ENCODE measurements at places on chromosomes 2 and 18.

GRCh38 chr2:66872986-66873754 is 438.2 kb downstream of the MEIS1 start:
- DNase-seq, result no peak

- no peak for DNase-seq
Observed at GRCh38 chr2:236687296-236687965, 117.8 kb downstream of the ACKR3 start.

DNA sequence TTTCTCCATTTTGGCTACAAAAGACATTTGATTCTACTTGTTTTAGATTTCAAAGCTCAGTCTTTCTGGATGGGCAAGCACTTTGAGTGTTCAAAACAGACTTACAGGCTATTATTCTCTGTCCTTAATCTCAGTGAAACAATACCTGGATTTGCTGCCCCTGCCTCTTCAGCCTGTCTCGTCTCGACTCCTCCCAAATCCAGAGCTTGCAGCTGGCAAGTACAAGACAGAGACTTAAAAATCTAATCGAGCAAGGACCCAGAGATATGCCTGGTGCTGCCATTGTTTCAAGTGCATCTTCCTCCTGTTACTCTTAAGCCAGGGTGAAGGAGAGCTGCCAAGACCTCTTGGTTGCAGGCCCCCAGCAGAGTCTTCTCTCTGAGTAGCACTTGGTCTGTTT is 59.2 kb downstream of the LRRC30 start:
- DNase-seq, result no peak

DNA sequence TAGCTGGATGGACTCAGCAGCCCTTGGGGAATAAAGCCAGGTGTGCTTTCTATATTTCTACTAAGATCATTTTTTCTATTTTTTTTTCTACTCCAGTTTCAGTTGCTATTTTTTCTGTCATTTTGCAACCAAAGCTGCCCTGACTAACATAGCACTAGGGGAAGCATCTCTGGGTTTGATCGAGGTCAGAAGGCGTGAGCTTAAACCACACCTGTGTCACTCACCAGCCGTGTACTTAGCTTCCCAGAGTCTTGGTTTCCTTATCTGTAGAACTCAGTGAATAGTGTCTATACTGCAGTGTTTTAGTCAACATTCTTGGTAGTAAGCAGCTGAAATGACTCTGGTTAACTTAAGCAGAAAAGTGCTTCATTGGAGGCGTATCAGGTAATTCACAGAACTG is 489.6 kb upstream of the SPRED2 start:
- DNase-seq, result no peak

DNA sequence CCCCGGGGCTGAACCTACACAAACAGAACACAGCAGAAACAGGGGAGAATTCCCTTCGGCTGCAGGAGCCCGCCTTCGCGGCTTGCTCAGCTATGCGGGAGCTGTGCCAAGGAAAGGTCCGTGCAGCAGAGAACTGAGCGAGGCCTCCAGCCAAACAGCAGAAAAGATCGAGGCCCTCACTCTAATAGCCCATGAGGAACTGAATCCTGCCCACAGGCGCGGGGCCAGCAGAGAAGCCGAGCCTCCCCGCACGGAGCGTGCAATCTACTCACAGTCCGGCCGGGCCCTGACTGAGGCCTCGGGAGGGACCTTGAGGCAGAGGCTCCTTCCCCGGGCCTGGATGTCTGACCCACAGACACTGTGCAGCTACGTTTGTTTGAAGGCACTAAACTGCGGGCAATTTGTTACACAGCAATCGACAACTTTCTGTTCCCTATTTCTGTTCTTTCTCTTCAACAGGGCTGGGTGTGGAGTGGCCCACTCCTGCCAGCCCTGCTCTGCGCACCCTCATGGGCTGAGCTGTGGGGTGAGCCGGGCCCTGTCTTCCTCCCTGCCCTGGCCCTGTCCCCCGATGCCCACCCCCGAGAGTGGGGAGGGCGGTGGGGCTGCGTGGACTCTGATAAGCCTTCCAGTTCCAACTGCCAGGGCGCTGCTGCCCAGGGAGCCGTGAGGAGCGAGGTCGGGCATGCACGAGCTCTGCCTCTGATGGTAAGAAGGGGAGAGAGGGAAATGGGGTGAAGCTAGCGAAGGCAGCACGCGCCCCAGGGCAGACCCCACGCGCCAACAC is 13.7 kb downstream of the HES6 start:
- DNase-seq, result no peak

DNA sequence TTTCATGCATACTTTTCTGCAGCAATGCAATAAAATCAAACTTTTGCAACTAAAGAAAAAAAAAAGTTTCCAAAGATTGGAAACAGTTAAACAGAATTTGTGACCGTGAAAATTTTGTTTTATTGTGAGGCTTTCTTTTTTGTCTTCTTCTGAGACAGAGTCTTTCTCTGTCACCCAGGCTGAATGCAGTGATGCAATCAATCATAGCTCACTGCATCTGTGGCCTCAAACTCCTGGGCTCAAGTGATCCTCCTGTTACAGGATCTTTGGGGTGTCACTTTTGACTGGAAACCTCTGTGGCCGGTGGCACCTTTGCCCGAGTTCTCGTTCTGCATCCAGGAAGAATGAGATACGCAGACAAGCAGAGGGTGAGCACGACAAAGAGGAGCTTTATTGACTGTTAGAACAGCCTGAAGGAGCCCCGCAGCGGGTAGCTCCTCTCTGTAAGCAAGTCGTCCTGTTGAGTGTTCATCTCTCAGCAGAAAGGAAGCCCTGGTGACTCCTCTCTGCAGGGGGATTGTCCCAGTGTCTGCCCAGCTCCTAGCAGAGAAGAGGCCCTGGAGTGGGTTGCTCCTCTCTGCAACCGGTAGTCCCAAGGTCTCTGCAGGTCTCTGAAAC is 16.9 kb upstream of the ILKAP start:
- DNase-seq, result no peak

DNA sequence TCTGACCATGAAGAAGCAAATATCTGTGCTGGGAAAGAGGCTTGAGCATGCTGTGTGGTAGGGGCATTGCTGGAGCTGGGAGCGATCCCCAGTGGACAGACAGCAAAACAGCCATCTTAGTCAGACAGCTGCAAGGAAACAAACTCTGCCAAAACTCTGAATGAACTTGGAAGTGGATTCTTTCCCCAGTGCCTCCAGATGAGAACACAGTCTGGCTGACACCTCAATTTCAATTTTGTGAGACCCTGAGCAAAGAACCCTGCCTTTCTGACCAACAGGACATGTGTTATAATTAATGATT is 23.2 kb upstream of the FAP start:
- no peak for DNase-seq

- no peak for DNase-seq
Observed at GRCh38 chr2:232362174-232362900, 16.2 kb upstream of the ALPP start.

DNA sequence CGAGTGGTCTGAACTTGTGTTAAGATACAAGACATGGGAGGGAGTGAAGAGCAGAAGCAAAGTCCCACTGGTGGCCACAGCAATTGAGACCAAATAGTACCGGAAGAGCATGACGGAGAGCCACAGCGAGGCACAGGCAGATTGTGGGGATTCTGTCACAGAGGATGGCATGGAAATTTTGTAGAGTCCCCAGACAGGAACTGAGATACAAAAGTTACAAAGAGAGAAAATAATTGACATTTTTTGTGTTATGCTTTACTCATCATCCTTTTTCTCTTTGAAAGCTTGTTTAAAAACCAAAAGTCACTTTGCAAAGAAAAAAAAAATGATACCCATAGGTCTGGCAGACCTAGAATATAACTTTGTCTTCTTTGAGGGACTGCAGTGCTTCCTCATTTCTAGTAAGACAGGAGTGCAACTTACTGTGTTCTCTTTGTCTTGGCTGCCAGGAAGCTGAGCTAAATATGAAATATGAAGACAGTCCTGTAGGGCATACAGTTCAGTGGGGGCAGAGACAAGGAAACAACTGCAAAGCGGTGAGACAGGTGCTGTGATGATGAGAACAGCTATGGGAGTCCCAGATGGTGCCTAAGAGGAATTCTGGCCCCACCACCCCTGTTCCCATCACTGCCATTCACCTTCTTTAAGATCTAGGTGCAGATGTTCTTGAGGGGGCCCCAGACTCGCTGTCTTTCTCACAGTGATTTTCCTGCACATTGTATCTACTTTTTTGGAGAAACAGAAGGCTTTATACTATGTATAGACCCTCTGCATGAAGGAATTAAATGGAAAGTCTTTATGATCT is 5.2 kb downstream of the ARHGAP25 start:
- DNase-seq, result peak; percentile 50

DNA sequence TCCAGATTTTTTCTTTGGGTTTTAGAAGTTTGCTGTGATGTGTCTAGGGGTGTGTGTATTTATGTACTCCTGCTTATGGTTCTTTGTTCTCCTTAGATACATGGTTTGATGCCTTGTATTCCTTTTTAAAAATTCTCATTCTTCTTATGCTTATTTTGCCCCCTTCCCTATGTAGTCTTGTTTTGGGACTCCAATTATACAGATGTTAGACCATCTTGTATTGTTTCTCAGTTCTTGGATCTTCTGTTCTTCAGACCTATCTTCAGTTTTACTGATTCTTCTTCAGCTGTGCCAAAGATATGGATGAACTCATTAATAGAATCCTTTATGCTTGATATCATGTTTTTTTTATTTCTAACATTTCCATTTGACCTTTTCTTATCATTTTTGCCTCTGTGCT is 14.2 kb upstream of the MSL3B start:
- DNase-seq, result no peak

DNA sequence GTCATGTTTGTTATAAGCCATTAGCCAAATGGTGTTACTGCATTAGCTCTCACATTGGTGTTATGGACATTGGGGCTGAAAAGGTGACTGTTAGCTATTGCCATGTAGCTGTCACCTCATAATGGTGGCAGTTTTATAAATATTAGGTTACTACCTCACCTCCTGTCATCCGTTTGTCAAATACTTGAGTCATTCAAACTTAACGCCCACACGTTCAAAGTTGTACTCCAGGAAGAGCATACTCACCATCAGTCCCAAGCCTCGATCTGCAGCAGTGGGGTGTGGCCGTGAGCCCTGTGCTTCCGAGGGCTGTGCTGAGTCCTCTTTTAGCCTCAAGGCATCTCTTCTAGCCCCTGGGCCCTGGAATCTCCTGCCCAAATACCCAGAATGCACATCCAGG is 87.3 kb downstream of the PDK1 start:
- peak; percentile 16 for DNase-seq

DNA sequence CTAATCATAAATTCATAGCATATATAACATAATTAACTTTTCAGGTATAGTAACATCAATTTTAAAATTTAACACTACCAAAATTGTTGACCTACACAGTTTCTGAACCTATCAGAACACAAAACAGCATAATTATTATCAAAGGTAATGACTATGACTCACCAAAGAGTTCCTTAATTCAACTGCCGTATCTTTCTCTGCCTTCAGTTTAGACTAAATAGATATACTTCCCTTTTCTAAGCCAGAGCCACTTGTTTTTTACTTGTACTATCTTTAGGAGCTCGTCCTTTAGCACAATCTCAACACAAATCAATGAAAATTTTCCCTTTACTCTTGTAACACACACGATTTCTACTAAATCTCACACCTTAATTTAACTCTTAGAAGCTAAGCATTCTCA is 54.4 kb downstream of the CCDC88A start:
- DNase-seq, result no peak

DNA sequence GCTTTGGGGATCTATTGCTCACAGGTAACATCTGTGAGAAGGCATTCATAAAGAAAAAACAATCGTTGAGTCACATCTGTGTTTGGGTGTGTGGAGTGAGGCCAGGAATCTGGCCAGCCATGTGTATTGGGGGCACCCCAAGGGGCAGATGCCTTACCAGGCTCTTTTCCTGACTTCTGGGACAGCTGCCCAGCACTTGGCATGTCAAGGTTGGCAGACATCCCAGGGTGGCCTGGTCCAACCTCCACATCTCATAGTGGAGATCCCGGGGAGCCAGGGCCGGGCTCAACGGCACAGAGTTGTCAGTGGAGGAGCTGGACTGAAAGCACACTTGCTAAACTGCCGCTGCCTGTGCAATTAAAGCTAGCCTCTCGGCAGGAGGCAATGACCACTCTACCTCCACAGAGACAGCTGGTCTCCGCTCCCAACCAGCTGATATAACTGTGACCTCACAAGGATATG is 75.3 kb upstream of the MGAT4A start:
- DNase-seq, result no peak

DNA sequence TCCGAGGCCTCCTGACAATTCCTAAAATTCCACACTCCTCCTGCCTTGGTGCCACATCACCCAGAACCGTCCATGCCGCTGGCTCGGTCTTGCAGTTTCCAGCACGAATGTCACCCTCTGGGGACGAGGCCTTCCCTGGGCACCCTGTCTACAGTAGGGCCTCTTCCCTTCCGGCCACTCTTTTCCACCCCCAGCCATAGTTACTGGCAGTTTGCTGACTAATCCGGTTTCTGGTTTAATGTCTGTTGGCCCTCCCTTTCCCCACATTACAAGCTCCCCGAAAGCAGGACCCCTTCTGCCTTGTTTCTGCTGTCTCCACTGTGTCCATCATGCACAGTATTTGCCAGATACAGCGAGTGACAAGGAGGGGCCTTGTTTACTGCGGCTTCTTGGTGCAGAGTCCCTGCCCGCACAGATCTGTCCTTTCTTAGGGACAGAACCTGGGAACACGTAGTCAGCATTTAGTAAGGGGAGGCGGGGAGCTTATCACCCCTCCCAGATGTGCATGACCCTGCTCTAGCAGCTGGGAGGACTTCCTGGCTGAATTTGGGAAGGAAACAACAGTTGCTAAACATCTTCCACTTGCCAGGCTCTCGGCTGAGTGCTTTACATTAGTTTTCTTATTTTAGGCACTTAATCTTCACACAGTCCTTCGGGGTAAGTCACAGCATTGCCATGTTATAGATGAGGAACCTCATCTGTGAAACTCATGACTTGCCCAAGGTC is 23.6 kb upstream of the CATIP start:
- peak; percentile 28 for DNase-seq

DNA sequence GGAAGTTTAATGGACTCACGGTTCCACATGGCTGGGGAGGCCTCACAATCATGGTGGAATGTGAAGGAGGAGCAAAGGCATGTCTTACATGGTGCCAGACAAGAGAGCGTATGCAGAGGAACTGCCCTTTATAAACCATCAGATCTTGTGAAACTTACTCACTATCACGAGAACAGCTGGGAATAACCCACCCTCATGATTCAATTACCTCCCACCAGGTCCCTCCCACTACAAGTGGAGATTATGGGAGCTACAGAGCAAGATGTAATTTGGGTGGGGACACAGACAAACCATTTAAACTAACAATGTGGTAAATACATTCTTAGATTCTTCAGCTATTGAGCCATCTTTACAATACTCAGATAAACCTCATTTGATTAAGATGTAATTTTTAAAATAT is 176.1 kb downstream of the SH3BP4 start:
- no peak for DNase-seq

DNA sequence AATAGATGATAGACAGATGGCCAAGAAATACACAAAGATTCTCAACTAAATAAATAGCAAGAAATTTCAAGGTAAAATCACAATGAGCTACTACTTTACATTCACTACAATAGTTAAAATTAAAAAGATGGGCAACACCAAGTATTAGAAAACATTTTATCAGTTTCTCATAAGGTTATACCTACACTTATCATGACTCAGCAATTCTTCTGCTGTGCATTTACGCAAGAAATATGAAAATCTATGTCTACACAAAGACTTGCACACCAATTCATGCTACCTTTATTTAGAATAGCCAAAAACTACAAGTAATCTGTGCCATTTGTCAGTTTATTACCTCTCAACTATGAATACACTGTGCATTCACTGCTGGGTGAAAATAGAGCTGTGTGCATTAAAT is 937.4 kb upstream of the NRXN1 start:
- no peak for DNase-seq

GRCh38 chr18:58348951-58349350 is 279.9 kb downstream of the ALPK2 start:
- no peak for DNase-seq

- DNase-seq, result no peak
Observed at GRCh38 chr2:28779001-28779400, 27.4 kb downstream of the PPP1CB start.

- no peak for DNase-seq
Observed at GRCh38 chr2:149185942-149186490, 144.4 kb upstream of the LYPD6 start.

Data from activated CD4-positive, alpha-beta memory T cell treated with anti-CD3 and anti-CD28 coated beads for 36 hours (primary cell).